ENCODE measurements at places on chromosomes 2 and 18. TPM values are rescaled to one million over a fixed set of nuclear protein-coding genes. Genes with fewer than 3 reads are reported as not detected.

The GNLY gene
- 4.6 TPM for total RNA-seq

The DSG4 gene
- not detected for total RNA-seq

The REEP1 gene
- 0.49 TPM for total RNA-seq

The RPIA gene
- total RNA-seq, result 13.9 TPM

The TGFA gene
- 3.6 TPM for total RNA-seq

The POU3F3 gene
- 0.98 TPM for total RNA-seq

The CAPN13 gene
- total RNA-seq, result not detected

The EFR3B gene
- total RNA-seq, result 0.66 TPM

The ZEB2 gene
- 346 TPM for total RNA-seq

The RESP18 gene
- total RNA-seq, result not detected

The ARHGEF33 gene
- 1.5 TPM for total RNA-seq

The RND3 gene
- 115 TPM for total RNA-seq

Data from subcutaneous adipose tissue (tissue), 4 donors.